ENCODE measurements at places on chromosomes 7 and 10.

- peak; percentile 99 for DNase-seq
These were observed 41.8 kb upstream of the TMEM213 start for GRCh38 chr7:138755842-138756590.

GRCh38 chr7:19106241-19107080 lies 11.0 kb downstream of the TWIST1 start:
- no peak for DNase-seq

GRCh38 chr7:5043661-5044060 lies 2.0 kb upstream of the RBAK start:
- DNase-seq, result peak; percentile 45

DNA sequence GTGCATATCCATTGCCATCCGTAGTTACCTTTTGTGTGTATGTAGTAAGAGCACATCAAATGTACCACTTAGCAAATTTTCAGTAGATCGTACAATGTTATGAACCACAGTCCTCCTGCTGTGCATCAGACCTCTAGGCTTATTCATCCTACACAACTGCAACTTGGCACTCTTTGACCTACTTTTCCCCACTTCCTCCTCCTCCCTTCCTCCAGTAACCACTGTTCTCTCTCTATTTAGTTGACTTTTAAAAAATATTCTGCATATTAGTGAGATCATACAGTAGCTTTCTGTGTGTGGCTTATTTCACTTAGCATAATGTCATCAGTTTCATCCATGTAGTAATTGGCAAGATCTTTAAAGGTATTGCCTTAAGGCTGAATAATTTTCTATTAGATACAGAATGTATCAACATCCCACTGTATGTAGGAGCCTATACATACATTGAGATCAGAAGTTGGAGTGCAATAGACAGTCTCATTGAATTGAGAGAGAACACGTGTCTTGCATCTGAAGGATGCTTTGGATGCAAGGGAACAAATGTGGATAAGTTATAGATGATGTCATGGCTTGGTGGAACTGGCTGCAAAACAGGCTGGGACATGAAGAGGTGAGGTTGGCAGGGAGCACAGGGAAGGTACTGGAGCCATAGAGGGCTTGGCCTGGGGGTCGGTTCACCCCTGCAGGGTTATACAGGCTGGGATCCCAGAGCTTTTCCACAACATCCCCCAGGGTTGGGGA lies 83.0 kb upstream of the FAM180A start:
- no peak for DNase-seq

- DNase-seq, result no peak
These were observed 692 bp downstream of the CARD11 start for GRCh38 chr7:3042861-3043489.

DNA sequence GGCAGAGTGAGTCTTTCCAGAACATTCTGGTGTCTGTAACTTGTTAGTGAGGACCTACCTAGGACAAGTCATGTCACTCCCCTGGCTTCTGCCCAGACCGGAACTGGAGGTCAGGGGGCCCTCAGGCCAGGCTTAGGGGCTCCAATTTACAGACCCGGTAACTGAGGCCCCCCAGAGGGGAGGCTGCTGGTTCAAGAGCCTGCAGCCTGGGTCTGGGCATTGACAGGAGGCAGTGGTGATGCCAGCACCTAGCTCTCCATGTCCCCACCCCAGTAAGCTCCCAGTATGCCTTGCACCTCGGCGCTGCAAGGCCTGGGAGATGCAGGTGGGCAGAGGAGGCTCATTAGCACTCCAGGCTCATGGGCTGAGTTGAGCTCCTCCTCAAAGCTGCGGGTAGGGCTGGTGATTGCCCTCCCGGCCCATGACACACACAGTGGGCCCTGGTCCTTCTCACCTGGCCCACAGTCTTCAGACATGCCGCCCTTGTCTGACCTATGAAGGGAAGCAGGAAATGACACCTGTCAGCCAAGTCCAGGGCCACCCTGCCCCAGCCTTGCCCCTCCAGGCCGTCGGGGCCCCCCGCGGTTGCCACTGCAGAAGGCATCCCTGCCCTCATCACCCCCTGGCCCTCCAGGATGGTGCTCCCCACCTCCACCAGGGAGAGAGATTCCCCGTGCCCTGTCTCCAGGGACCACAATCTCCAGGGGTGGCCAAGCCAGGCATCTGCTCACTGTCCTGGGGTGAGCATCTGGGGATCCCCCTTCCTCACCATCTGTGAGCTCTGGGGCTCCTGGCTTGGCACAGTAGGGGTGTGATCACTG lies 88.3 kb upstream of the TMEM248 start:
- no peak for DNase-seq

DNA sequence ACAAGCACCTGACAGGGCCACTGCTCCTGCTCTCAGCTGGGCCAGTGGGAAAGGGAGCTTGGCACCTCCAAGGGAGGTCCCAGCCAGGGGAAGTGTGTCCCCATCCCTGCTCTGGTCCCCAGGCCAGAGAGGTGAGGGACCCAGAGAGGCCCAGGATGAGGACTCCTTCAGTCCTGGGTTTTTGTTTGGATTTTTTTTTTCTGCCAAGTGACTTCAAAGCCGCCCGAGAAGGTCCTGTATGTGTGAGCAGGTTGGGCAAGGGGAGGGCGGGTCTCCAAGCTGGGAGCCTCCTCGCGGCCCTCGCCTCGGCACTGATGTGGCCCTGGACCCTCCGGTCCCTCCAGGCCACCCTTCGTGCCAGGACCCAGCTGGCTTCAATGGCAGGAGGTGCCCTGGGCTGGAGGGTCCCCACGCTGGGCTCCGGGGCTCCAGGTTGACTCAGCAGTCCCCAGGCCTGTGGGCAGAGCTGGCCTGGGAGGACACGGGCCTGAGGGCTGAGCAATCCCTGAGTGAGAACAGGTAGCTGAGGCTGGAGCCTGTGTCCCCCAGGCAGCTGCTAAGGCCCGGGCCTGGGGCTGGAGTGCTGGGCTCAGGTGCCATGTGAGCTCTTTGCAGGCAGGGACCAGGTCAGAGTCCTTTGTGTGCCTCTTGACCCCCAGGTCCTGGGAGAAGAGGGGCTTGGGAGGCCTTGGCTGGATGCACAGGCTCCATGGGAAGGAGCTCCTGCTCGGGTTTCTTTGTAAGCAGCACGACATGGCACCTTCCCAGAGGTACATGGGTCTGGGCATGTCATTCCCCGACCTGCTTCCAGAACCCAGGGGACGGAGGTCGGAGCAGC lies 140.6 kb downstream of the FAM53B start:
- no peak for DNase-seq

- DNase-seq, result no peak
These were observed at the start of gene TRIL for GRCh38 chr7:28958235-28958979. TRIL (minus strand) TSS chr7:28958330; CDS start chr7:28958046, 284 bp downstream.

GRCh38 chr10:87935290-87936141 lies 72.1 kb downstream of the PTEN start:
- DNase-seq, result no peak

- peak; percentile 77 for DNase-seq
These were observed 33.8 kb upstream of the ZFAND2A start for GRCh38 chr7:1193593-1194424.

- peak; percentile 53 for DNase-seq
These were observed 16.2 kb upstream of the NME8 start for GRCh38 chr7:37832194-37832593.

DNA sequence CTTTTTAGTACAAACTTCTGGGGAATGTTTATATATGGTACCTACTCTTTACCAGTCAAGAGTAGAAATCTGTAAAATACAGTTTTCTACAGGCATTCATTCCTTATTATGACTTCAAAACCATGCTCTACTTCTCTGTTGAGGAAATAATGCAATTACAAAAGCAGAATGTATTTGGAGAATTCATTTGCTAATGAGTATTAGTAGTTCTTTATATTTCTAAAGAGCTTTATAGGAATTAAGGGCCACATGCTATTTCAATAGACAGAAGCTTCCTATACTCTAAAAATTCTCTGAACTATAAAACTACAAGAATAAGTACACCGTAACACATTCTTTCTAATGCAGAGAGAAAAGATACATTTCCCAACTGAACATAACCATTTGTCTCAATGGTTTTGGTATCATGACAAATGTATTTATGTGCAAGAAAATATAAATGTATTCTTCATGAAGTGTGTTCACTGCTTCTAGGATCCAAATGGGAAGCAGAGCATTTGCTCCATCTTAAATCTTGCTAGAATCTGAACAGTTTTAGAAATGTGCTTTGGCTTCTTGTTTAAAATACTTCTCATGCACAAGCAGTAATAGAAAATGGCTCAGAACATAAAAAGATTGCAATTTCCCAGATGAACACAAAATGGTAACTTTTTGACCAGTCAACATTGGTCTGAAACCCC lies 21.8 kb downstream of the CDK1 start:
- no peak for DNase-seq

- DNase-seq, result peak; percentile 42
These were observed 118.1 kb downstream of the ZNF365 start for GRCh38 chr10:62492012-62492869.

- no peak for DNase-seq
These were observed 1.0 kb downstream of the NKX2-3 start for GRCh38 chr10:99533496-99534449.

GRCh38 chr7:909358-910329 lies 33.3 kb downstream of the GET4 start:
- DNase-seq, result no peak

GRCh38 chr10:30775779-30776591 lies 146.4 kb upstream of the LYZL2 start:
- no peak for DNase-seq
